ENCODE measurements at places on chromosomes 5 and 9.

DNA sequence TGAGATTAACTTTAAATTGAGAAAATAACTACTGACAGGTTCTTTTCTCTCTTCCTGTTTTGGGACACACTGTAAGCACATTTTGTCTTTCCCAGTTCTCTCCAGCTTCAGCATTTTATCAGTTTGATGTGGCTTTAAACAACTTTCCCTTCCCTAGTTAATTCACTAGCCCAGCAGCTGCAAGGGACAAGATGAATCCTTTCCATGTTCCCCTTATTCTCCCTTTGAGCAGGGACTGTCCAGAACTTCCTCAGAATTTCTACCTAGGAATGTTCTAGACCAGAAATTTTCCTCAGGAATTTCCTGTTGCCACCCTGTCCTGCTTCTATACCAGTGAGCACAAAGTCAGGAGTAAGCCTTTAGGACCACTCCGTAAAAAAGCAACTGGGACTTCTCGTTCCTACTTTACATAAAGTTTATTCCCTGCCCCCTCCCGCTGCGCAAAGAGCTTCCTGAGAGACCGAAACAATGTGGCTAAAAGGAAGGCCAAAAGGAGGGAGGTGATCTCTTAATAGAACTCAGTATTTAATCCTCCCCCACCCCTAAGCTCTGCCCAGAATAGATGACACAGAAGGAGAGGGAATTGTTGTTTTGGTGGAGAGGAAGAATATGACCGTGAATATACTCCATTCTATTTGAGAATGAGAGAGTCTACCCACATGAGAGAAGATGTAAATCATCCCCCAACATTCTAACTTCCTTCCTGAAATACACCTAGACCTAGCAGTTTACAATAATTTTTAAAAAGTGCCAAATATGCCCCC, 61.9 kb downstream of the GLIS3 start:
- peak; percentile 35 for DNase-seq

GRCh38 chr5:98349251-98349989, 424.0 kb upstream of the RGMB start:
- peak; percentile 95 for DNase-seq

DNA sequence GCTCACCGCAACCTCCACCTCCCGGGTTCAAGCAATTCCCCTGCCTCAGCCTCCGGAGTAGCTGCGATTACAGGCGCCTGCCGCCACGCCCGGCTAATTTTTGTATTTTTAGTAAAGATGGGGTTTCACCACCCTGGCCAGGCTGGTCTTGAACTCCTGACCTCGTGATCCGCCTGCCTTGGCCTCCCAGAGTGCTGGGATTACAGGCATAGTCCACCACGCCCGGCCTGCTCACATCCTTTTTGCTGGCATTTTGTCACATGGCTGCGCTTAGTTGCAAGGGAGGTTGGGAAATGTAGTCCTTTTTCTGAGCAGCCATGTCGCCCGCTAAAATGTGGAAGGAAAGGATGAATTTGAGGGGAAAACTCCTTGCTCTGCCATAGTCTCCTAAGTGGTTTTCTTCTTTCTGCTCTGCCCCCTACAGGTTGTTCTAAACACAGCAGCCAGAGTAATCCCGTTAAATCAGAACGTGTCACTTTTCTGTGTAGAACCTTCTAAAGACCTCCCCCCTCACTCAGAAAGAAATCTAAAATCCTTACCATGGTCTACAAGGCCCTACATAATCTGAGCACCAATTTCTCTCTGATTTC, 57.8 kb upstream of the HSPA9 start:
- DNase-seq: peak; percentile 85

GRCh38 chr5:98401656-98402055, 371.8 kb upstream of the RGMB start:
- peak; percentile 71 for DNase-seq

- DNase-seq: no peak
Observed at GRCh38 chr5:91103353-91104061, 279.6 kb downstream of the ARRDC3 start.

DNA sequence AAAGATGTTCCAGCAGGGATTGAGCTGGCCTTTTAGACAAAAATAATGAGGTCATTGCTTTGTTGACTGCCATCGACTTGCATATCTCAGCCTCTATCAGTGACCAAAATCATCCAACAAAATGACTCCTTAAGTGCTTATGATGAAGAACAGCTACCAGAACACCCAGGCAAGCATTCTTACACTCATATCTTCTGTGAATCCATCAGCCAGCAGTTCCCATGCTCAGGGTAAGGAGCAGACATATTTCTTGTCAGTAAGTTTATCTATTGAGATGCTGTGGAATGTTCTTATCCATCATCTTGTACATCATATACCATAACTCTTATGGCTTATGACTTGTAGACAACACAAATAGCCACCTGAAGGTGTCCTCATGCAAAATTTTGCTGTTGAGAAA, 20.2 kb upstream of the SPDL1 start:
- DNase-seq: no peak

DNA sequence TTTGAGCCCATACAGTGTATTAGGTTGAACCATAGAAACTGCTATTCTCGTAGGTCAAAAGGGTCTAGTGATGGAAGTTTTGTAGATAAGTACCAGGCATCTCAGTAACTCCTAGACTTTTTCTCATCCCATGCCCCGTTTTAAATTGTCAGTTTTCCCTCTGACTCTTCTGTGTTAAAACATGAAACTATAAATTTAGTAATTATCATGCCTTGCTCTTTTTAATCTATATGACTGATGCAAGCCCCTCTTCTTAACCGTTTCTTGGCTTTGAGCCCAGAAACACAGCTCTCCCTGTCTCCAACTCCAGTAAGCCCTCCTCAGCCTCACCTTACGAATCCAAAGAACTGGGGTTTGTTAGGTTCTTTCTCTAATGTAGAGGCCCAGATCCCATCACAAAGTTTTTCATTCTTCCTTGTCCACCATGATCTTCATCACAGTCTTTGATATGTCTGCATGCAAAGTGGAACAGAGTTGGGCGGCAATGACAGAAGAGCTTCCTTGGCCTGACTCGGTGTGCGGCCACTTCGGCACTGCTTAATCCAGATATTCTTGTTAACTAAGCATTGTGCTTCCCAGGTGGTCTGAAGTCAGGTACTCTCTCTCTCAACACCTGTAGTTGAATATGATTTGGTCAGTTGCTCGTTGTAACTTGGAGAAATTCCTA, 21.1 kb downstream of the RGMB start:
- DNase-seq: no peak

DNA sequence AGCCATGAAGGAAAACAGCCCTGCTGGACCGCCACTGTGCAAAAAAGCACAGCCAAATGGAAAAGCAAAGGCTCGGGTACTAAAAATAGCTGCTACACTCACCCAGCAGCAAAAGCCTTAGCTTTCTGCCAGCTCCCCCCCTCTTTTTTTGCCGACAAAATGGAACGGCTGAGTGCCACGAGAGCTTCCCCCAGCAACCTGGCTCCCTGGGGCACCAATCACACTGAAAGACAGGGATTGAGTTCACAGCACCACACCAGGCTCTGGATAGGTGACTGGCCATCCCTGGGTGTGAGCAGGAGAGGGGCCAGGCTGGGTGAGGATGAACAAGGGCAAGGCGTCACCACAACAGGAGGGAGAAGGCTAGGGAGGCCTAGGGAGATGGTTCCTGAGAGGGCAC, 66.7 kb downstream of the SIL1 start:
- DNase-seq: peak; percentile 70

DNA sequence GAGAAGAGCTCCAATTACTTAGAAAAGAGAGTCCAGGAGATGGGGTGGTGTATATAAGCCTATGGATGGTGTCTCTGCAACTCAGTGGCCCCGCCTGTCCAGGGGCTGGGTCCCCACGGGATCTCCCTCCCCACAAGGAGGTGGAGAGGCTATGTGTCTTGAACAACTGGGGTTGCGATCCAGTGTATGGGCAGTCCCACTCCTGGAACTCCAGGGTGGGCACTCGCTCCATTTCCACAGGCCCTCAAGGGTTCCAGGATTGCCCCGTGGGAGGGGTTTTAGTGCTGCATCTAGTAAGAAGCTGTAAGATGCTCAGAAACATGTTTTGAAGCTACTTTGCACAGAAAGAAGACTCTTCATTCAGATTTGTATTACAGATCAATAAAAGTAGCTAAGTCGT, 558 bp upstream of the SMAD5 start:
- DNase-seq: peak; percentile 10

DNA sequence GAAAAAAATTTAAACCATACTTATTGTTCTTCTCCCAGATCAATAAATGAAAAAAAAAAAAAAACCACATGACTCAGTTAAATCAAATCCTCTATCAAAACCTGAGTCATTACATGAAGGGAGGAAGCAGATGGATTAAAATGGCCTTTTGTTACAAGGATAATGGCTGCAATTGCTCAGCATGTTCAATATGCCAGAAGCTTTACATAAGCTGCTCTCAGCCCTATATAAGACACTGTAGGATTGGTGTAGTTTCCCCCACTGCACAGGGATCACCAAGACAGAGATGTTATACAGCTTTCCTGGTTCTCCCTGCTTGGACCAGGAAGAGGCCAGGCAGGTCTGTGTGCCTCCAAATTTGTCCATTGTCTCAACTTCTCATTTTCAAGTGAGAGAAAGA, 101.6 kb upstream of the MAP1B start:
- no peak for DNase-seq

- DNase-seq: no peak
Observed at GRCh38 chr9:23736293-23736692, 89.7 kb downstream of the ELAVL2 start.

DNA sequence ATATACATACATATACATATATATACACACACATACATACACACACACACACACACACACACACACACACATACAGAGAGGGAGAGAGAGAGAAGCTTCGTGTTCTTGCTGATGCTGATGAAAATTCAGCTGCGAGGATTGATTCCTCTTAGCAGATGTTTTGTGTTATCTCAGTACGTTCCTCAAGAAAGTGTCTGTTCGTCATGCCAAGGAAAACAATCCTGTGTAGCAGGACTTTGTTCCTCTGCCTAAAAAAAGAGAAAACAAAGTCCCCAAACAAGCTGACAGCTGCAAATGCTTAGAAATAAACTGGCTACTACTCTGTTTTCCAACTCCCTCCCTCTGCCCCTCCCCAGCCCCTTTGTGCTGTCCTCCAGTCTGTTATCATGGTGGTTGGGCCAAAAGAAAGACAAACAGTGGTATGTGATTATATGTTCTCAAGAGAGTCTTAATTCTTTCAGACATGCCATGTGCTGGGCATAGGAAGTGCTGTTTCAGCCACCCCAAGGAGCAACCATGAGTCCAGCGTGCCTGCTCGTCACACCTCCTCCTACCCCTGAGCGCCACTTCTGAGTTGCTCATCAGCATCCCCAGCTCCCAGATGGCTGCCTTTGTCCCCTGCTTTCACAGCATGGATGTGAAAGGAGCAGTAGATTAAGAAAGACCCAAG, 71.5 kb upstream of the EQTN start:
- DNase-seq: peak; percentile 8

- no peak for DNase-seq
Observed at GRCh38 chr9:7094576-7094975, 336.8 kb downstream of the KDM4C start.

GRCh38 chr5:149581931-149582768, 852 bp downstream of the ARHGEF37 start:
- no peak for DNase-seq

- peak; percentile 68 for DNase-seq
Observed at GRCh38 chr9:14813336-14814248, 91.1 kb upstream of the CER1 start.

DNA sequence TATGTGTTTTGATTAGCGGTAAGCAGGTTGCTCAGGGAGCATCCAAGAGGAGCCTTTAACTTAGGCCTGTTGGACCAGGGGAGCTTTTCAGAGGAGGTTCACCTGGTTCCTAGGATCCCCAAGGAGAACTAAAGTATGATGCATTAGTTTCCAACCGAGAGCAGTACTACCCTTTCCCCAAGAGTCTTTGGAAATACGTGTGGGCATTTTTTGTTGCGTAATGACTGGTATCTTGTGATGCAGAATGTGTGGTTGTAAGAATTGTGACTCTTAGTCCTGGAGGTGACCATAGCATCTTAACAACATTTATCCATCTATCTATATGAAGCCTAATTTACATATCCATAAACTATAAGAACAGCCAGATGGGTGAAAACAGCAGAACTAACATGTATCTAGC, 11.0 kb downstream of the CFAP95 start:
- DNase-seq: no peak

GRCh38 chr9:130699047-130699446, 5.5 kb downstream of the EXOSC2 start:
- no peak for DNase-seq

GRCh38 chr5:114361724-114362196, at the start of gene KCNN2:
Gene KCNN2, plus strand, starts transcription at chr5:114362070. Its CDS starts 70 bp downstream, at chr5:114362140.
- DNase-seq: peak; percentile 95

DNA sequence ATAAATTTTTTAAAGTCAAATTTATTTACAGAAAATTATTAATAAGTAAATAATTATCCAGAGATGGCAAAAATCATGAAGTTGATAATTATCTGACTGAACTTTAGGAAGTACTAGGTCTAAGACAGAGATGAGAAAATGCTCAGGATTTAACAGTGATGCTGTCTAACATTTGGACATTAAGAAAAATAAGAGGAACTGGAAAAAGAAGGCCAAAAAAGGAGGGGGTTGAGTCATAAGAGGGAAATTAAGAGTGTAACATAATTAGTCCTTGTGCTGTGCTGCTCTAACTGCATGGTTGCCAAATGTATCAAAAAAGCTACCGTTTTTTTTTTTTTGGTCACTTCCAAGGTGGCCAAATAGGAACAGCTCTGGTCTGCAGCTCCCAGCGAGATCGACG, 35.4 kb upstream of the TUT7 start:
- no peak for DNase-seq

DNA sequence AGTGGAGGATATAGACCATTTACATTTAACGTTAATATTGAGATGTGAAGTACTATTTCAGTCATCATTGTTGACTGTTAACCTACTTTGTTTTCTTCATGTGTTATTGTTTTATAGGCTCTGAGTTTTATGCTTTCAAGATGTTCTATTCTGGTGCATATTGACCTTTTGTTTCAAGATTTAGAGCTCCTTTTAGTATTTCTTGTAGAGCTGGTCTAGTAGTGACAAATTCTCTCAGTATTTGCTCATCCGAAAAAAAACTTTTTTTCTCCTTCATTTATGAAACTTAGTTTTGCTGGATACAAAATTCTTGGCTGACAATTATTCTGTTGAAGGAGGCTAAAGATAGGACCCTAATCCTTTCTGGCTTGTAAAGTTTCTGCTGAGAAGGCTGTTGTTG, 91.3 kb downstream of the INVS start:
- no peak for DNase-seq

GRCh38 chr5:76625087-76625815, 2.0 kb upstream of the F2RL2 start:
- no peak for DNase-seq

- no peak for DNase-seq
Observed at GRCh38 chr9:125142560-125143376, 560 bp downstream of the SCAI start.

Measured in EH (cell line).